ENCODE measurements at places on chromosomes 11 and 22.

- DNase-seq, result peak; percentile 42
Measured at GRCh38 chr22:23762842-23763578, at the start of gene C22orf15. C22orf15 (plus strand) TSS chr22:23762990; CDS start chr22:23763307, 317 bp downstream.

- DNase-seq, result no peak
Measured at GRCh38 chr11:74299015-74299414, 12.4 kb downstream of the P4HA3 start.

- no peak for DNase-seq
Measured at GRCh38 chr22:29113319-29113718, 40.5 kb downstream of the KREMEN1 start.

- DNase-seq, result peak; percentile 67
Measured at GRCh38 chr11:111797145-111797581, 31.0 kb upstream of the PPP2R1B start.

GRCh38 chr11:109425554-109425953 is 3.6 kb downstream of the C11orf87 start:
- DNase-seq, result peak; percentile 41

DNA sequence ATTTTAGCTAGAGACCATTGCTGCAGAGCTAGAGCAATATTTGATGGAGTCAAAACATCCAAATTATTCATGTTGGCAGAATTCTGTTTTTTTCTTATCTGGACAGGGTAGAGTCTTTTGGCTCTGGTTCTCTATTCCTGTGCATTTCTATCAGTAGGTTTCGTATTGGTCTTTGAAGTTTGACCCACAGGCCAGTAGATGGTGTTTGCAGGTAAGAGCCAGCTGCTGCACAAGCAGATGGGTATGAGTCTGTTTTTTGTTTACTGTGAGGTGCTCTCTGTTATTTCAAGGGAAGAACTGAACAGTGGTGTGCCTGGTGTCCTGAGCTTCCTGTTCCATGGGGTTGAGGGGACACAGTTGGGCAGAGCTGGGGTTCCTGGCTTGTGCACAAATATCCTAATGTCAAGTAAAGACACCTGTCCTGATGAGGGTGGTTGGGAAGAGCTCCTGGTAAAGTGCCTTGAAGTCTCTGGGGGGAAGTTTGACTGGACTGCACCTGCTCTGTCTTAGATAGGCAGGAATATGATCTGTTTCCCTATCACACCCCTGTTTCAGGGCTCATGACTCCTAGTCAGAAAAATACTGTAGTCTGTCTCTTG is 34.0 kb upstream of the SLC22A25 start:
- DNase-seq, result no peak

GRCh38 chr11:93519179-93519578 is 24.0 kb downstream of the SMCO4 start:
- DNase-seq, result no peak

DNA sequence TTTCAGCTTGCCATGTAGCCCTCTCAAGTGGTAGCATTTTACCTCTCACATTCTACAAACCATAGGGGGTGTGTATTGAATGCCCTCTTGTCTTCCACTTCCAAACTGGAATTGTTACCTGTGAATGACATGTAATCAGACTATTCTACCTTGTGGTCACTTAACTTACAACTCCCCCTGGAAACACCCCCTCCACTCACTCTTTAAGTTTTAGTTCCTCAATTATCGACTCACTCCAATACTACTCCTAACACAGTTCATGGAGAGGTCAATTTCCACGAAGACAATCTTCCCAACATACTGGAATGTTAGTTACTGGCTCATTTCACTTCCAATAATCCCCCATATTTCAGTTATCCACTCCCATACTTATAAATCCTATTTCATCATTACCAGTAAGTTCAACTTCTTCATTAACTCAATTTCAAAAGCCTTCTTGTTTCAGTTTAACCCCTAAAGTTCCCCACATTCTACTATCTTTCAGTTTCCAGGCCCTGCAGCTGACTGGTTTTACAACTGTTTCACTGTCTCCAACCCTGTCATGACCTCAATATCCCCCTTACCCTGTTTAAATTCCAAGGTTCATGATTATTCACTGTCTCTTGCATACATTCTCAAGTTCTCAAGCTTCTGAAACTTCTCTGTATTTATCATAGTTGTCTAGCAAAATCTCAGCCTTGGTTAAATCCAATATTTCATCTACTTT is 92.5 kb downstream of the C11orf87 start:
- no peak for DNase-seq

DNA sequence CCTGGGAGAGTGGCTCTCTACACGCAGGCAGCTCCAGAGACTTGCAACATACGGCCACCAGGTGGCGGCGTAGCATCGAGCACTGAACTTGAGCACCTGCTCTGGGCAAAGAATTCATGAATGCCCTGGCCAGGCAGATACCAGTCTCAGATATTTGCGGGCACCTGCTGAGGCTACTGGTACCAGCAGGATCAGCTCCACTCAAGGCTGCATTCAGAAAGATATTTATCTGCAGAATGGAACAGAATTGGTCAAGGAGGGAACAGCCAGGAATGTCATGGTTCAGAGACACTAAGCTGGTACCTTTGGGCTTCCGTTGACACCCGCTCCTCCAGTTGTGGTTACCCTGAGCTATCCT is 10.8 kb upstream of the CCDC86 start:
- DNase-seq, result peak; percentile 84

DNA sequence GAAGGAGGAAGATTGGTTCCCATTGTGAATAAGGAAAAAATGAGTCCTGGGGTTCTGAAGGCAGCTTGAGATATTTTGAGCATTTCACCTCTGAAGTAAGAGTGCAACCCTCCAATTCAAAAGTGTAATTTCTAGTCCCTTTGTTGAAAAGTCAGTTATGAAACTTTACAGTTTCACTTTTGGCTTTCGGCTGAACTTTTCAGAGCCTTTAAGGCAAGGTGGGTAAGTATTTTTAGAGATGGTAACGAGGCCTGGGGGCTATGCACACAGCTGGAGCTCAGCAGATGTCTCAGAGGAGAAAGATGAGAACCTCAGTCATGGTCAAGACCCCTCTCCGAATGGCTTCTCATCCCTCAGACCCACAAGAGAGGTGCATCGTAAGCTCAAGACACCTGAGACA is 267.6 kb downstream of the KIRREL3 start:
- no peak for DNase-seq

DNA sequence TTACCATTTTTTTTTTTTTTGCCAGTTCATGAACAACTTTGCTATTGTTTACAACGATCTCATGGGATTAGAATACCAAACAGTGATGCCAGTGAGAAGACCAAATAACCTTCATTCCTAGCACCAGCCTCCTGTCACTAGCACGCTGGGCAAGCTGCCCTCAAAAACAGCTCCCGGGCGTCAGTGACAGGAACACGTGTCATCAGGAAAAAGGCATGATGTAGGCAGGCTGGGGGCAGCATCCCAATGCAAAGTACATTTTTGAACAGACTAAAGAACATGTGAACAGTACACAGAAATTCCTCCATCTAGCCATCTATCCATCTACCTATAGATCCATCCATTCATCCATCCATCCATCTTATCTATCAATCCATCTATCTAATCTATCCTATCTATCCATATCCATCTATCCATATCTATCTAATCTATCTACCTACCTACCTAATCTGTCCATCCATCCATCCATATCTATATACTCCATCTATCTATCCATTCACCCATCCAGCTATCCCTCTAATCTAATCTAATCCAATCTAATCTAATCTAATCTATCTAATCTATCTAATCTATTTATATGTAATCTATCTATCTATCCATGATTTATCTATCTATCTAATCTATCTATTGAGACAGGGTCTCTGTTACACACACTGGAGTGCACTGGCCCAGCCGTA is 378.5 kb downstream of the SHANK2 start:
- no peak for DNase-seq
